ENCODE measurements at places on chromosomes 6 and 20. TPM values are rescaled to one million over a fixed set of nuclear protein-coding genes. Genes with fewer than 3 reads are reported as not detected.

FNDC11 gene
- polyA plus RNA-seq: 0.13 TPM

PTCHD4 gene
- 0.77 TPM for polyA plus RNA-seq

DNA sequence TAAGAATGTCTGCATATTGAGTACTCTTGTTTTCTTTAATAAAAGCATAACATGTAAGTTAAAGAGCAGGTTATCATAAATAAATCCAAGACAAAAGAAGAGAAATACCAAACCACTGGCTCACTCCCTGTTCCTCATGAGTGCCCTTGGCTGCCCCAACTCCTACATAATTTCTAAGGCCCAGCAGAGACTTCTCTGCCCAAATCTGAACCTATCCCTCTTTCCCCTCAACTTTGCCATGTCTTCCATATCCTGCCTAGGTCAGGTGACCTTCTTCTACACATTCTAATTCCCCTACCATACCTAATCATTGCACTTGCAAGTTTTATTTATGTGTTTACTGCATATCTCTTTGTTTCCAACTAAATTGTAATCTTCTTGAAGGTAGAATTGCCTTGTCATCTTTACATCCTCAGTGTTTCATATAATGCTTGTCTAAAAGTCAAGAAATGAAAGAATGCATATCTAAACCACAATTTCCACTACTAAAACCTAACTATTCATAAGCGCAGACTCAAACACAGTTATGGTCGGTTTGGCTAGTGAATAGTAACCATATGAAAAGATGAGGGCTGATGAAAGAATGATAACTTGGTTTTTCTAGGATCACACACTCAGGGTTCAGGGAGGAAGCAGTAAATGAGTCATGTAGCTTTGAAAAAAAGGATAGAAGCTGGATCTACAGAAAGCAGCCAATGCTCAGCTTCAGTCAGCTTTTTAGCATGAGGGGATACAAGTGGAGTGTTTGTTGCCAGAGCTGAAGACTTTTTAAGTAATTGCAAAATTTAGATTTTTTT is 53.3 kb upstream of the EYA4 start:
- no peak for DNase-seq

DNA sequence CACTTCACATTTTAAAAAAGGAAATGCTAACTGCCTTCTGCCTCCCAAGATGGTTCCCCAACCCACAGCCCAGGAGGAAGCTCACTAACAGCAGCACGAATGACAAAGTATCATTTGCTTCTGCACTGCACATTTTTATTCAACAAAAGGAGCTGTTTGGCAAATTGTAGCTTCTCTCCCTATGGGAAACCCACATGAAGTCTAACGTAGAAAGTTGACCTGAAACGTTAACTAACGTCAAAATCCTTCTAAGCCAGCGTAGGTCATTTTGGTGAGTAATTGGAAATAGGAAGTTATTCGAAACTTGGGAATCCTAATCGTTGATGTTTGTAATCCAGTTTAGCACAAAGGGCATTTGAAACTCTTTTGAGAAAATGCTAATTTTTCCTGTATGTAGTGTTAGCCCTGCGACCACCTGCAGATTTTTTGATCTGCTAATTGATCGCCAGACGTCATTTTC is 2.9 kb downstream of the SALL4 start:
- no peak for DNase-seq

DNA sequence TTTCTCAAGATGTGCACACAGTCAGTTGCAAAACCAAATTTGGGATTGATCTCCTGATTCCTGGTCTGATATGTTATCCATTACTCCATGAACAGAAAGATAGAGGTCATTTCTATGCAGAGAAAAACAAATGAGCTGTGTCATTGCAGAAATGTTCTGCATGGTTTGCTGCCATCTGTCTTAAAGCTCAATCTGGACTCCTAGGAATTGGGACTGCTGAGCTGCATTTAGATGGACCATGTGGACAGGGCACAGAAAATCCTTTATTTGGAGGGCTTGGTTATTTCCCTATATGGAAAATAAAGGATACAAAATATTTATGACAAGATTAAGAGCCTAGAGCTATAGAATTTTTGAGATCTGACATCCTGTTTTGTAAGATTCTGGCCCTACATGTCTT is 91.3 kb downstream of the ADGRB3 start:
- DNase-seq: no peak

DNA sequence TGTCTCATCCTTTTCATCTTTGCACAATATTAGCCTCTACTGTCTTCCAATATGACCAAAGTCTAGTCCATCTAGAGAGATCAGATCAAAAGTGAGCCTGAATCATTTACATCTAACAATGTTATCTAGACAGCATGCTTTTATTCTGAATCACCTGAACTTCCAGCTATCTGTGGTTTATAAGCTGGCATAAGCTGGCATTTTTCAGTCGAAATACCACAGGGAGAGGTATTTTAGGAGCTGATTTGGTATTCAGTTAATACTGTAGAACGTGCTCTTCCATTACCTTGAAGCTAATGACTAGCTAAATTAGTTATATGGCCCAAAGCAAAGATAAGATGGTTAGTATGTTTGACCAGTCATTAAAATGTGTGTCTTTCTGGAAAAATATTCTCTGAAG is 188.3 kb upstream of the AGPAT4 start:
- no peak for DNase-seq

DNA sequence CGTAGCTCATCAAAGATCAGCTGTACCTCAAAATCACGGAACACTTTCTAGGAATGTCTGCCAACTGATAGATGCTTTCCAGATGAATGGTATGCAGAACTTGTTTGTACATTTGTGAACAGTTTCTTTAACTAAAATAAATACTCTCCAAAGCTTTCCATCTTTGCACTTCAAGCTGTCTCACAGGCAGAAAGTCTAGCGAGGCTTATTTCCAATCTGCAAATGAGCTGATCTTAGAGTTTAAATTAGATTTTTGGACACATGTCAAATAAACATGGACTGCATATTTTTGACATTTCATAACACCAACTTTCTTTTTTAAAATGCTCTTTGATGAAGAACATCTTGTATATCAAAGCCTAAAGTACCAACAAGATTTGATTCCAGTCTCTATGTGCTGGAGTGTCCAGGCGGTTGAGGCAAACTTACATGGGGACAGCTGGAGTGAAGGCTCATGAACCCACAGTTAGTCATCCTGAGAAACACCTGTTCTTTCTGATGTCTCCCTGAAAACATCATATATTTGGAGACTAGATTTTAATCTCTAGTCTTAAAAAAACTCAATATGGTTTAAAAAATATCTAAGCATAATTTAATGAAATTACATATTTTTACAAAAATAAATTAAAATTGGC is 268.6 kb upstream of the AGPAT4 start:
- no peak for DNase-seq

DNA sequence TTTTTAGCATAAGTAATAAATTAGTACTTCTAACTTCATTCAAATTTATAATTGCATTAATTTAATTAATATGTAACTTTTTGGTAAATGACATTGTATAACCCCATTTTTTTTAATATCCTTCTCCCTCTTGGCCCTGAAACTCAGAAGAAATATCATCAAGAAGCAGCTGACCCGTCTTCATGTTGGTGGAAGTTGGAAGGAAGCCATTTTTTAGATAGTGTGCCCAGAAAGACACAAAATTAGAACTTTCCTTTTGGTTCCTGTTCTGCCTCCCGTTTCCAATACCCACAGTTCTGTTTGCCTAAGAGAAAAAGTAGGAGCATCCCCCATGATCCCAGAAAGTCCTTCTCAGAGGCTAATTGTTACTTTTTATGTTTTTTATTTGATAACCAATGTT is 65.5 kb downstream of the PLCB4 start:
- DNase-seq: no peak

DNA sequence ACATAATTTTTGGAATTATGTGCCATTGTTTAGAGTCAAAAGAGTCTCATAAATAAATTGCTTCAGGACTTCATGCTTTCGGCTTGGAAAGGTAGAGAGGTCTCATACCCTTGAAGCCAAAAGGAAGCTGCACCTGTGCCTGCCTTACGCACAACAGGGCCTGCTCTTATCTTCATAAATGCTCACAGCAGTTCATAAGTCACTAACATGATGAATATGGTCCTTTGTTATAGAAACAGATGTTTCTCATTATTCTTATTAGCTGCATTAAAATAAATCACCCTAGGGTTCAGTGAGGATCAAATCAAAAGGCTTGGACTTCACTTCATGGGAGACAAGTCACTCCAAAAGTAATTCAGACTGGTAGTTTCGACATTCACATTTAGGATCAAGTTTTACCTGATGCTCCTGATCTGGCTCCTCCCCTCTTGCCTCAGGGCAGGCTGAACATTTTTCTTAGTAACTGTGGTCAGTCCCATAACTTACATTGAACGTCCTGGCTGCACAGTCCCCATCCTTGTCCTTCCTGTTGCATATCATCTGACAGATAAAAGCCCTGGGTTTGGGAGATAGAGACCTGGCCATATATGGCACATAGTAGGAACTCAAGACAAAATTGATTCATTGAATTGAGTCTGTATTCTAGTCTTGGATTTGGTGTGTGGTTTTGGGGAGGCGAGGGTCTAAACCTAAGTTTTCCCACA is 20.7 kb upstream of the SH3BGRL2 start:
- DNase-seq: no peak

GRCh38 chr20:24770628-24771541 is 178.2 kb upstream of the CST7 start:
- no peak for DNase-seq

DNA sequence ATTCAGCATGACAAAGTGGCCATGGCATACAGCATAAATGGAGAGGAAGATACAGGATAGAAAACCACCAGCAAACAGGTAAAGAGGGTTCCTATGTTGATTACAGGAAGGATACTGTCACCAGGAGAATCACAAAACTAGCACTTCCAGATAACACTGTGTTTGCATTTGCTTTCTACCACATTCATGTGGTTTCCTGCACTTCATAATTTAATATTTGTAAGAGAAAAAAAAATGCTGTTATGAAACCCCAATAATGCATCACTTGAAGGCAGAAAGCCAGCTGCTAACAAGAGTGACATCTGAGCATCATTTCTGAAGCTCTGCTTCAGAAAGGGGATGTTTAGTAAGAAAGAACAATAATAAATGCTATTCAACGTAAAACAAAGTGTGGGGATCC is 106.6 kb downstream of the ATXN1 start:
- no peak for DNase-seq

DNA sequence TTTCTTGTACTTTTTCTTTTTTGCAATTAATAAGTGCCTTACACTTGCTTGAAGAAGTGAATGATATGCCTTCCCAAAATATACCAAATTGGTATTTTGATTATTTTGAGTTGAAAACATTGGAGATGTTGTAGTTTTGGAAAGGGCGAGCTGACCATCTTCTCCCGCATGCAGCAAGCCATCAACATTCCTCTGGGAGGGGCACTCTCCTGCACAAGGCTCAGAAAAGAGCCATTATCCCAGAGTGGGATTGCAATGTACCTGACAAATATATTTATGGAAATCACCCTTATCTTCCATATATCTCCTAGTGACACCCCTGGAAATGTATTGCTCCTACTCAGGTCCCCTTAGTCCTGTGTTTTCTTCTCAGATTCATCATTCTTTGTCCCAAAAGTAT is 22.8 kb upstream of the PNRC1 start:
- no peak for DNase-seq

DNA sequence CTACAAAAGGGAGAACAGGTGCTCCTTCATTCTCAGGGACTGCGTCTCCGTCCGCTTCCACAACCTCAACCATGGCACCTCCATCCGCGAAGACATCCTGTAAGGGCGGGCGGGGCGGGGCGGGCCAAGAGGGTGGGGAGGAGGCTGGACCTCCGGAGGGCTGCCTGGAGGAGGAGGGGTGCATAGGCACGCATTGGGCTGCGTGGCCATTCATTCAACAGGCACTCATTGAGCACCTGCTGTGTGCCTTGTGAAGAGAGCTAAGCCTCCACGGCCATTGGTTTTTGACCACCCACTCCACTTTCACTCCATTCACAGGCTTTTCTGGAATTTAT is 435 bp downstream of the ZSWIM3 start:
- DNase-seq: no peak

DNA sequence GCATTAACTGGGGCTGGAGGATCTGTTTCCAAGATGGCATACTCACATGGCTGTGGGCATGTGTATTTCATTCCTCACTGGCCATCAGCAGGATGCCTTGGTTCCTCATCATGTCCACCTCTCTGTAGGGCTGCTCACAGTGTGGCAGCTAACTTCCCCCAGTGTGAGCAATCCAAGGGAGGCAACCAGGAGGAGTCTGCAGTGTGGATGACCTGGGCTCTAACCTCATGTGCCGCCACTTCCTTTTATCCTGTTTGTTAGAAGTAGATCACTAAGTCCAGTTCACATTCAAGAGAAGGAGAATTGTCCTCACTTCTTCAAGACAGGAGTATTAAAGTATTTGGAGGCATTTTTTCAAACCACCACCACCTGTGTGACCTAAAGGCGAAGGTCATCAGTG is 54.4 kb downstream of the MTHFD1L start:
- DNase-seq: no peak

- DNase-seq: no peak
Observed at GRCh38 chr6:168867247-168868102, 386.2 kb downstream of the THBS2 start.

DNA sequence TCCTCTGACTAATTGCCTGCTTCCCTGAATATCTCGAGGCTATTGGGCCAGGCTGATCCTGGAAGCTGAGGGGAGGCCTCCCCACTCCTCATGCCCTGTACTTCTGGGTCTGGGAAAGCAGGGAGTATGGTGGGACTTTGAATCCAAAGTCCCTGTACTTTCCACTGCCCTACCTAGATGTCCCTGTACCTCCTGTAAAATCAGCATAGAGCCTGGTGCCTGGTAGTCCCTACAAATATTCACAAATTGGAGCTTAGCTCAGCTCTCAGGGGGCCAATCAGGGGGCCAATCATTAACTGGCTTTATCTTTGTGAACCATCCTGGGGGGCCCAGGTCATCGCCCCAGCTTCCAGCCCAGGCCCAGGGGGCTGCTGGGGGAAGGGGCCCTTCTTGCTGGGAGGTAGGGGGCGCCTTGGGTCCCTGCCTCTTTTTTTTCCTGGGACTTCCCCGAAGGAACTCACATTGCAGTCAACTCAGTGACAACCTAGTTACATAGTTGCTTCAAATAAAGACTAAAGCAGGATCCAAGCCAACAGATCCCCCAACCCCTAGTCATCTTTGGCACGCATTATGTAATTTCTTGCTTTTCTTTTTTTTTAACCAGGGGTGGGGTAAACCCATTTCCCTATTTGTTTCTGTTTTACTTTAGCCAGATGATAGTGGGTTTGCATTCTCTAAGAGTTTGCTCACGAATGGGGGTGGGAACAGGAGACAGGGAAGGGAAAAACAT is 6.9 kb upstream of the VEGFA start:
- DNase-seq: no peak

Measured in hindlimb muscle (tissue), 1 donor.